ENCODE measurements at places on chromosomes 3 and 15.

- no peak for DNase-seq
Observed at GRCh38 chr3:171531716-171532115, 71.5 kb upstream of the TNIK start.

GRCh38 chr3:161323926-161324621, 47.2 kb downstream of the SPTSSB start:
- DNase-seq, result no peak

DNA sequence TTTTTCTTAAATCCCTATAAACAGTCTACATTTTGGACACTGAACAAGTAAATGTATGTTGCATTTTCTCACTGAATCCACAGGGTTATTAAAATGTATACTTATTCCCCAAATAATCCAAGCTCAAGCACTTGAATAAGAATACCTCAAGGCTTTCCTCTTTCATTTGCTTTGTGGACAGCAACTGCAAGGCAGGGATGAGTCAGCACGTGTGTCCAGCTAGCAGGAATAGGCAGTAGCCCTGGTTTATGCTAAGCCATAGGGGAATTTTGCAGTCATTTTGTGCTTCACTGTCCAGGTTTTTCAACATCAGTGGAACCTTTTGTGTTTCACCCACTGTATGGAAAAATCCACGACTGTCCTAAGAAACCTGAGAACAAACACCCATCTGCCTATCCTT, 96.7 kb upstream of the KCNMB2 start:
- DNase-seq, result peak; percentile 47

DNA sequence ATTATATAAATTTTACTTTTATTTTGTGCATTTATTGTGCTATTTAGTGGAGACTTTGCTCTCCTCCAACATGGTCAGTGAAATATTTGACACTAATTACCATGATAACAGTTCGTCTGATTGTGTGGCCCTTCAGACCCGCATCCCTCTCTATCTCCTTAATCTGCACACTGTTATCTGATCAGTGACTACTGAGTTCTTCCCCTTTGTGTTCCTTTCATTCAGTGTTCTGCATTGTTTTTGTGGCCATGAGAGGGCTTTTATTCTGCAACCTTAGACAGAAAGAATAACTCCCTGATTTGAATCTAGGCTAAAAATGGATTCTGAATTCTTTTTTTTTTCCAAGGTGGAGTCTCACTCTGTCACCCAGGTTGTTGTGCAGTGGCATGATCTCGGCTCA, 11.9 kb upstream of the FMN1 start:
- no peak for DNase-seq

DNA sequence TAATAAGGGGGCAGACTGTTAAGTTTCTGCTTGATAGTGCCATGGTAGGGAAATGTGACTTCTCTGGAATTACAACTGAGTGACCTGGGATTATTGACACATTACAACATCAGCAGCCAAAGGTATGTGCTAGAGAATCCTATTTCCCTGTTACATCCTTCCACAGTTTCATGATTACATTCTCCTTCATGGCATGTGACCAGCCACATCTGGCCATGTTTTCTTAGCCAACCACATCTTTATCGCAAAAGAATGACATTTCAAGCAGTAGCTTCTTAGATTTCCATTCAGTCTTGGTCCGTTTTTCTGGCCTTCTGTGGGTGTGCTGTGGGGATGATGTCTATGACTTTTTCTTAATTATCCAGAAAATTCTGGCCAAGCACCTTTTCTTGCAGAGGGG, 45.4 kb upstream of the CTDSPL start:
- DNase-seq, result no peak

DNA sequence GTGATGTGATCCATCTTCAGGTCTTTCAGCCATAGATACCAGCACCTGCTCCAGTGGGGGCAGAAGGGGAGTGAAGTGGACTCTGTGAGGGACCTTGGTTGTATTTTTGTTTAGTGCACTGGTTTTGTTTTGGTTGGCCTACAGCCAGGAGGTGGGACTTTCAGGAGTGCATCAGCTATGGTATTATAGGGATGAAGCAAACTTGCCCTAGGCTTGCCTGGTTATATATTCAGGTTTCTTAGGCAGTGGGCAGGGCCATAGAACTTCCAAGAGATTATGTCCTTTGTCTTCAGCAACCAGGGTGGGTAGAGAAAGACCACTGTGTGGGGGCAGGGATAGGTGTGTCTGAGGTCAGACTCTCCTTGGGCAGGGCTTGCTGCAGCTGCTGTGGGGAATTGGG, 337.3 kb upstream of the SGO1 start:
- DNase-seq, result no peak

DNA sequence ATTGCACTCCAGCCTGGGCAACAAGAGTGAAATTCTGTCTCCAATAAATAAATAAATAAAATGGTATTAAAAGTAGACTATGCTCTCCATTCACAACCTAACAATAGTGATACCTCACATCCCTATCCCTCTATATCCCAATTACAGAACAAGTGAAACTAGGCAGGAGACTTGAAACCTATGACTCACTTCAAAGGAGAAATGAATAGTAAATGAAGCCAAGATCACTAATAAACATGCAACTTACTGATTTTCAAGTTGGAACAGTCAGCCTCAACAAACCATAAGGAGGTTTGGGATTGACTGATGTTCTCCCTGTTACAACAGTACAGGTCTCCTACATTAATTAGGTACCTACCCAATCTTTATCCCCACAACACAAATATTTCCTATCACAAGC, 103.4 kb downstream of the GSK3B start:
- DNase-seq, result no peak

GRCh38 chr3:58340594-58341244, 8.0 kb downstream of the PXK start:
- no peak for DNase-seq

GRCh38 chr15:69451951-69452691, 497 bp upstream of the RPLP1 start:
- DNase-seq, result no peak

- DNase-seq, result peak; percentile 53
Observed at GRCh38 chr15:45855907-45856579, 221.2 kb downstream of the SQOR start.

DNA sequence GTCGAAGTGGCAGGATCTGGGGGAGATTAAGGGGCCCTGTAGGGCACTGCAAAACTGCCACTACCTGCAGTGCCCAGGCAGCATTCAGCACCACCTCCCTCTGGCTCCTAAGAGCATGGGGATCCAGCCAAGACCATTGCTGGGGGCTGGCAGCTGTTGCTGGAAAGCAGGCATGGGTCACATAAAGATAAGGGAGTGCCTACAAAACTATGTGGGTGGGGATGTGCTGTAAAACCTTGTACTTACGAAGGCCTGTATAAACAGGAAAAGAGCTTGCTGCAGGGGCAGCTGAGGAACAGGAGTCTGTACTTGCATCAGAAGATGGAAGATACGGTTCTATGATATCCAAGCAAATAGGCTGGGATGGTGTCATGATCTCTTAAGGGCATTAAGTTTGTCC, 27.1 kb downstream of the IL20RB start:
- no peak for DNase-seq

GRCh38 chr3:183309276-183309675, 56.2 kb downstream of the B3GNT5 start:
- DNase-seq, result no peak

- no peak for DNase-seq
Observed at GRCh38 chr3:123459862-123460261, 11.0 kb upstream of the ADCY5 start.

DNA sequence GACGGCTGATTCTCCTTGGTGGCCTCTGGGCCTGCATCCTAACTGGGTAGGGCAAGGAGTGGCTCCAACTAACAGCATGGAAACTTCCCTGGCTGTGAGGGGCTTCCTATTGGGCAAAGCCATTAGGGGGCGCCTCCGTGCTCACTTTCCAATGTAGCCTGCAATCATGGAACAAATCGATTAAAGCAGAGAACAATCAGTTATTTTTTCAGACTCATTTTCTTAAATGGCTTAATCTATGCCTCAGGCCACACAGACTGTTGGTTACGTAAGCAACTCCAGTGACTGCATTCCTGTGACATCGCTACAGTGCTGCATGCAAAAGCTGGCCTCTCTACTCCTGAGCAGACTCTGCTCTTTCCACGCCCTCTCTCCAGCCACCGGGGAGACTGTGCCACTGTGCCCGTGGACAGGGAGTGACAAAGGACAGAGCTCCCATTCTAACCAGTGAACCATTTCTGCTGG, 278.9 kb downstream of the KLF13 start:
- DNase-seq, result no peak

Measured in urothelium cell line (cell line).